Caki2 (cell line): ENCODE measurements at places on chromosomes 5 and 9. TPM values are rescaled to one million over a fixed set of nuclear protein-coding genes. Genes with fewer than 3 reads are reported as not detected.

Gene SMIM15
- total RNA-seq = 66.9 and 159 TPM in 2 replicates

Gene SLC46A2
- total RNA-seq = not detected in 2 replicates

Gene FGF18
- total RNA-seq = 3.6 and 9.5 TPM in 2 replicates

Gene NEURL1B
- total RNA-seq = 9.7 and 13.8 TPM in 2 replicates

- no peak for DNase-seq
These were observed 1037.8 kb downstream of the NR2F1-AS1 start for GRCh38 chr5:92543201-92543600.

GRCh38 chr5:56815658-56816545 lies 553 bp downstream of the MAP3K1 start:
- peak; percentile 35 for DNase-seq

DNA sequence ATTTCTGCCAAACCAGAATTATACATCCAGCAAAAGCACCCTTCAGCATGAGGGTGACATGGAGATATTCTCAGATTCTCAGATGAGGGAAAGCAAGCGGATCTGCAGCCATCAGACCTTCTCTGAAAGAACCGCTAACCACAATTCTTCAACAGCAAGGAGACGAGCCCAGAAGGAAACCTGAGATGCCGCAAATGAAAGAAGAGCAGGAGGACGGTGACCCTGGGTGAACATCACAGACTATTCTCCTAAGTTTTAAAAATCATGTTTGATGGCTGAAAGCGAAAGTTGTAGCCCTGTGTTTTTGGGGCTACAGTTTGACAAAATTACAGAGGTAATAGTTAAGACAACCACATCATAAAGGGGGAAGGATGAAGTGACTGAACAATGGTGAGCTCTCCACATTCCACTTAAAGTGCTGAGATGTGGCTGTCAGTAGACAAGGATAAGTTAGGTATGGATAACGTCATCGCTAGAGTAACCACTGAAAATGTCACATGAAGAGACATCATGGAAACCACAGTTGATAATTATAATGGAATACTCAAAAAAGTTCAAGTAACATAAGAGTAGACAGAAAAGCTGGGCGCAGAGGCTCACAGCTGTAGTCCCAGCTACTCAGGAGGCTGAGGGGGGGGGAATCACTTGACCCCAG lies 31.5 kb upstream of the NSMF start:
- no peak for DNase-seq

DNA sequence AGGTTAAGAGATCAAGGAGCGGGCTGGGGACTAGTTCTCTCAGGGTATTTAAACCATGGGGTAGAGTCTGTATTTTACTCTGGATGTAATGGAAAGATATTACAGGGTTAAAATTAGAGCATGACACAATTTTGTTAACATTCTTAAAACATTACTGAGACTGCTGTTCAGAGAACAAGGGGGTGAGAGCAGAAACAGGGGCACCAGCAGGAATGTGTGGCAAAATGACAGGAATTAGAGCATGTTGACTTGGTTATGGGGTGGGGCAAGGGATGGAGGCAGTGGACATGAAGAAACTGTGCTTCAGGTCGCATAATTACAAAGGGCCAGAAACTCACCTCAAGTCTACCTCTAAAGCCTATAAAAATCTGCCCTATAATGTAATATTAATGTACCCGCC lies 75.0 kb downstream of the TMEM232 start:
- DNase-seq = no peak

GRCh38 chr9:129007035-129007765 lies 20.9 kb downstream of the SH3GLB2 start:
- no peak for DNase-seq

GRCh38 chr5:153209016-153209415 lies 281.5 kb upstream of the GRIA1 start:
- no peak for DNase-seq

- no peak for DNase-seq
These were observed 26.2 kb upstream of the IRX4 start for GRCh38 chr5:1908931-1909330.
